ENCODE measurements at places on chromosomes 5 and 9. TPM values are rescaled to one million over a fixed set of nuclear protein-coding genes. Genes with fewer than 3 reads are reported as not detected.

DNA sequence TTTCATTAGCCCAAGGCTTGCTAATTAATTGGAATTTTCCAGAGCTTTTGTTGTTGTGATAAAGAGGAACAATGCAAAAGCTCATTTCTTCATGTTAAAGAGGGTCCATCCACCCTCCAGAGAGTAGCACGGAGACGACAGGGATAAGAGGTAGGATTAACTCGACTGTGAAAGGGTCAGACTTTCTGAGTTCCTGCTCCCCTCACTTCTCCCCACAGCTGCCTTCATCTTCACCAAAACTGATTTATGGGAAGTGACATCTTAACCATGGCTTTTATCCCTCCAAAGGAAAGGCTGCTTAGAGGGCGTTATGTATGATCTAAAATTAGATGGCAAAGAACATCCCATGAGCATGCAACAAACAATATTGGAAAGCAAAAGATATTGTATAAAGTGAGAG, 135.5 kb downstream of the GLIS3 start:
- DNase-seq = no peak

Gene GADD45G
- 23.8 TPM for total RNA-seq

Gene BTNL3
- not detected for total RNA-seq

Gene GGTA1
- total RNA-seq = 9.1 TPM

Gene NR6A1
- 1.2 TPM for total RNA-seq

Gene CIZ1
- 40.1 TPM for total RNA-seq

Gene ANKRD20A1
- total RNA-seq = 0.19 TPM

All from omental fat pad (tissue), 4 donors.